ENCODE measurements at places on chromosomes 13 and 19.

DNA sequence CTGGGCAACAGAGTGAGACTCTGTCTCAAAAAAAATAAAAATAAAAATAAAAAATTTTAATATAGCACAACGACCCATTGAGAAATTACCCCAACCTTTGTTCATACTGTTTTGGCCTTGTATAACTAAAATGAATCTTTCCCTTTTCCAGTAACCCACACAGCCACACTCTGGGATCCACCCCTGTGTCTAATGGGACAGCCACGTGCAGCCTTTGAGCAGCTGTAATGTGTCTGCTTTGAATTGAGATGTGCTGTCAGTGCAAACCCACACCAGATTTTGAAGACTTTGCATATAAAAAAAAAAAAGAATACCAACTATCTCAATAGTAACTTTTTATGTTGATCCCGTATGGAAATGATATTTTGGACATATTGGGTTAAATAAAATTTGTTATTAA lies 112.7 kb upstream of the UBL3 start:
- no peak for DNase-seq

GRCh38 chr19:1132552-1133383 lies 29.0 kb downstream of the GPX4 start:
- DNase-seq: no peak

DNA sequence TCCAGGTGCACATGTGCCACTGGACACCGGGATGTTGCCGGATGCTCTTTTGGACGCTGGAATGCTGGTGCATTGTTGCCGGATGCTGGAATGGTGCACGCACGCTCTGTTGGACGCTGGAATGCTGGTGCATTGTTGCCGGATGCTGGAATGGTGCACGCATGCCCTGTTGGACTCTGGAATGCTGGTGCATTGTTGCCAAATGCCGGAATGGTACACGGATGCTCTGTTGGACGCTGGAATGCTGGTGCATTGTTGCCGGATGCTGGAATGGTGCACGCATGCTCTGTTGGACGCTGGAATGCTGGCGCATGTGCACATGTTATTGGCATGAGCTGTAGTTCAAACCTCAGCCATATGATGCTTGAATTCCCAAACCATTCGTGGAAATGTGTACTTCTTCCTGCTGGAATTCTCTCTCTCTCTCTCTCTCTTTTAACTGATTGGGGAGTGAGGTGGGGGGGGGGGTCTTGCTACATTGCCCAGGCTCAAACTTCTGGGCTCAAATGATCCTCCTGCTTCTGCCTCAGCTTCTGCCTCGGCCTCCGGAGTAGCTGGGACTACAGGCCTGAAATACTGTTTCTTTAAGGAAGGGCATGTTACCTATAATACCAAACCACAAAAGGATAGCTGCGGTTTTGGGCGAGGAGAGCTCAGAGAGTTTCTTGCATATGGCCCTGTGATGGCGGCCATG lies 1.2 kb upstream of the MCF2L start:
- DNase-seq: no peak

DNA sequence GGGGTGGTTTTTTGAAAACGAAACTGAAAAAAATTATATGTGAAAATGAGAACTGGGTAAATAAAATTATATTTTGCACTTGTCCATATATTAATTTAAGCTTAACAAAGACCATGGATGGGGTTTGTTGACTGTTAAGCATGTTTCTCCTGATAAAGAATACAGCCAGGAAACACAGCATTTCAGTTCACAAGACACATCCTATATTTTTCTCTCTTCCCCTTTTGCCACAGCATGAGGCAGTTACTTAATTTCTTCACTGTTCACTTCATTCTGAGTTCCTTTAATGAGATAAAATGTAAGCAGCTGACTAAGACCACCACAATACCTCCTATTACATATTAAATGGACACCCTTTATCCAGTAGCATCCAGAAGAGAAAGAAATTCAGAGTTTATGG lies 64.0 kb downstream of the RXFP2 start:
- no peak for DNase-seq

DNA sequence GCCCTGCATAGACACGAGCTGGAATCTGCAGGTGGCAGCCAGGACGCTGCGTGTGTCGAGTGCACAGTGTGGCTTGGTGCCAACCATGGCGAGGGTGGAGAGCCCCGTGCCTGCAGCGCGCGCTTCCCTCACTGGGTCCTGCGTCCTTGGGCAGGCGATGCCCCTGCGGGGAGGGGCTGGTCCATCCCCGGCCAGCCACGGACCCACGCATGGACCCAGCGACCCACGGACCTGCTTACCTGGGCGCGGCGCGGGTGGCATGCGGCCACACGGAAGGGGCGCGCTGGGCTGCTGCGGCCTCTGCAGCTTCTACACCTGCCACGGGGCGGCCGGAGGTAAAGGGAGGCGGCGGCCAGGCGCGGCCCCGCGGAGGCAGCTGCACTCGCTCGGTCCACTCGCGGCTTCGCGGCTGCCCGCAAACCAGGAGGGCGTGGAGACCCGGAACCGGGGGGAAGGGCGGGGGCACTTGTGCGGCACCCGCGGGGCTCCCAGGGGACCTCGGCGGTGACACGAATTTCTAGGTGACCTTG lies 569 bp upstream of the MCF2L start:
- DNase-seq: no peak

DNA sequence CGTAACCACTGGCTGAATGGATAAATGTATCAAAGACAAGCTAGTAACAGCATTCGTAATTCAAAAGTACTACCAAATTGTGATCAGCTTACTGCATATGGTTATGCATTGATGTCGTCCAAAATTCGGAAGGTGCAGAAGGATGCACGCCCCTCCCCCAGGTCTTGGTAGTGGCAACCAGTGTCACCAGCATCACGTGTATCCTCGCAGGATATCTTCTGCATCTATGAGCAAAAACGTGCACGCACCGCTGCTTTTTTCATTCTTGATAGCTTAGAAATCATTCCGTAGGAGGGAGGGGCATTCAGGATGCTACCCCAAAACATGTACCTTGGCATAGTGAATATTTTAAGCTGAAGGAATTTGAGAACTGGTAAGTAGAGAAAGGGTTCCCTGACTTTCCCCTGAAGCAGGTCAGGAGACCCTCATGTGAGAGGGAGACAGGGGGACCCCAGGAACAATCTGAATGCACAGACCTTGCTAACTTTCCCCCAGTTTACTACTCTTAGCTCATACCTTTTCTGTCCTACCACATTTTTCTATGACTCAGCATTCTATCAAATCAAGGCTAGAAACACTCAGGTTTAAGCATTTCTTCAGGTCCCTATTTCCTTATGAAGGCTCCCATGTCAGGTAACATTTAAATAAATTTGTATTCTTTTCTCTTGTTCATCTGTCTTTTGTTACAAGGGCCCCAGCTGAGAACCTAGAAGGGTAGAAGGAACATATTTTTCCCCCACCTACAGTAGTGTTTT lies 61.2 kb upstream of the TM9SF2 start:
- DNase-seq: no peak

- DNase-seq: no peak
These were observed 27.4 kb upstream of the TUBGCP3 start for GRCh38 chr13:112615391-112615790.

- no peak for DNase-seq
These were observed 33.2 kb upstream of the PEPD start for GRCh38 chr19:33554821-33555220.

- peak; percentile 81 for DNase-seq
These were observed 2.5 kb downstream of the HDGFL2 start for GRCh38 chr19:4474514-4475022.

- DNase-seq: peak; percentile 19
These were observed 2411.1 kb downstream of the PCDH9 start for GRCh38 chr13:64819081-64819480.

- no peak for DNase-seq
These were observed 8.7 kb downstream of the SIRT6 start for GRCh38 chr19:4173479-4174212.

GRCh38 chr19:30648866-30649862 lies 277.0 kb downstream of the ZNF536 start:
- DNase-seq: no peak

DNA sequence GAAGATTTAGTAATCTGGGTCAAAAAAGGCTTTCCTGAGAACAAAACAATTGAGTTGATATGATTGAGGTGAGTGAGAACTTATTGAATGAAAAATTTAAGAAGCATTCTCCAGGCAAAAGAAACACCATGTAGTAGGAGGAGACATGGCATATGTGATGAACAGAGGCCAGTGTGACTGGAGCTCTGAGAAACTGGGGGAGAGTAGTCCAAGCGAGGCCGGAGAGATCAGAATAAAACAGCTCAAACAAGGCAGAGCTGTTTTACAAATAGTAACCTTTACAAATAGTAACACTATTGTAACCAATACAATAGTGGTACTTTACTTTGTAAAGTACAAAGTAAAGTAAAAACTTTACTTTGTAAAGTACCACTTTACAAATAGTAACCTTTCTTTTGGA lies 1159.1 kb downstream of the PCDH9 start:
- no peak for DNase-seq

DNA sequence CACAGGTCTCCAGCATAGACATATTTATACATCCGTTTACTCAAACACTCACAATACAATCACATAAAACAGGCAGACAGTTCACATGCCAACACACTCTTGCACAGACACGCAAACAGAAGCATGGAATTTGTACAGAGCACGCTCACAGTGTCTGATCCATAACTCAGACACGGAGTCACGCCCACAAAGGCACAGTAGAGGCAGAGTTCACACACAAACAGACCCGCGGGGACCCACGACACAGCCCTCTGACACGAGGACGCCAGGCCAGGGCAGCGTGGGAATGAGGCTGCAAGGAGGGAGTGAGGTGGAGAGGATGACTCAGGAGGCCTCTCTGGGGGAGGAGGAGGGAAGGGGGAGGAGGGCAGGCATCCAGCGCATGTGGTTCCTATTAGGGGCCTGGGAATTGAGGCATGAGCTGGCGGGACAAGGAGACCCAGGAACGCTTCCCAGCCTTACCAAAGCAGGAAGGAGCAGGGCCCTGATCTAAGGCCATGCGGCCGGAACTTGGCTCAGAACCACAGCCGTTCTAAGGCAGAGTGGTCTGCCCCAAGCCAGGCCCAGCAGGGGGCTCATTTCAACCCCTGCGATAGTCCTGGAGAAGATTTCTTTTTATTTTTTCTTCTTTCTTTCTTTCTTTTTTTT lies 9.1 kb upstream of the OLFM2 start:
- peak; percentile 28 for DNase-seq

DNA sequence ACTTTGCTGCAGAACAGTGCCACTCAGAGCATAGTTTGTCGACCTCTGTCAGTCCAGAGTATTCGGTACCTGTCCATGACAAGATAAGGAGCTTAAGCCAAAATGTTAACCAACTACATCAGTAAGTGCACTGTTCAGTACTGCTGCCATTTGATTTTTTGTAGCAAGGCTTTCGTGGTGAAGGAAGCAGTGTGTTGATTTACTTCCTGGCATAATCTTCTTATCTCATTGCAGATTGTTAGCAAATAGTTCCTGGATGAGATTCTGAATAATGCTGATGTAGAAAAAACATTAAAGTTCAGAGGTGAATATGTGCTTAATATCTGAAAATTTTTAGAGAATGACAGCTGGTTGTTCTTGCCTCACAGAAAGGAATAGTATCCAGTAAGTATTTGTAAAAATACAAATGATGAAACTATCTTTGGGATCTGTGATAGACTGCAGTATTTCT lies 85.7 kb downstream of the LRRC63 start:
- DNase-seq: peak; percentile 57

DNA sequence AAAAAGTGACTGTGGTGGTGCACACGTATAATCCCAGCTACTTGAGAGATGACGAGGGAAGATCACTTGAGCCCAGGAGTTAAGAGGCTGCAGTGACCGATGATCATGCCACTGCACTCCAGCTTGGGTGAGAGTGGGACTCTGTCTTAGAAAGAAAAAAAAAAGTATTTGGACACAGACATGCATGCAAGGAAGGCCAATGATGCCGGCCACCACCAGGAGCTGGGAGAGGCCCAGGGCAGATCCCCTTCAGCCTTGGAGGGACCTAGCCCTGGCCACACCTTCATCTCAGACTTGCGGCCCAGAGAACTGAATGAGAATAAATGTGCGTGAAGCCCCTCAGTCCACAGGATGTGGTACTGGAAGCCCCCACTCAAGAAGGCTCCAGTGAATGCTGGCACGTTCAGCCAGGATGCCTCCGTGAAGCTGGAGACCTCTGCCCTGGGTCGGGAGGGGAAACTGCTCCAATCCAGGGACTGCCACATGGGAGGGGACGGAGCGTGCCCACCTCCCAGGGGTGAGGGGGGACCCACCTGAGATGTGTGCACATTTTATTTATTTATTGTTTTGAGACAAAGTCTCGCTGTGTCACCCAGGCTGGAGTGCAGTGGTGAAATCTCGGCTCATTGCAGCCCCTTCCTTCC lies 14.6 kb downstream of the TNFAIP8L1 start:
- no peak for DNase-seq

DNA sequence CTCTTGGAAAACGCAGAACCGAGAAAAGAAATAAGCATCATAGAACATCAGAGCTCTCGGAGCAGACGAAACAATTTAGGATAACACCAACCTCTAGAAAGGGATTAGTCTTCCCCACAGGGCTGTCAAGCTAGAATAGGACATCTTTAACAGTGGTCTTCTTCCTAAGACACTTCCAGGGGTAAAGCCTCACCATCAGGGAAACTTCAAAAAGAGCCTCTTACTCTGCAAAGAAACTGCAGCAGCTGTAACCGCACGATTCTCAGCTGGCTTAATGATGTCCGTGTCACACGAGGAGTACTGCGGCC lies 642 bp downstream of the ZNF571 start:
- no peak for DNase-seq

DNA sequence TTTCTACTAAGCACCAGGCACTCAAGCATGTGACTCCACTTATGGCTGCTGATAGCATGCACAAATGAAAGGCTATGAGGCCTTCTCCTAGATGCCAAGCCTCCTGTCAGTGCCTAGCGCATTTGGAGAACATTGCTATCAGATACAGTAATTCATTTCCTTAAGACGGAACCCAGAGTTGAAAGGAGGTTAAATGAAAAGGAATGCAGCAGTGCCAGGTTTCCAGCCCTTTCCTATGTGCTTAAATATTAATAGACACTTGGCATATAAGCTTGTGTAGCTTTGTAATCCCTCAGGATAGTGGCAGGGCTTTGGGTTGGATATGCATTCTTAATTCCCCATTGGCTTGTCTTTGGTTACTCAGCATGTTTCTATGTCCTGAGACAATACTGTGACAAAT lies 140.1 kb upstream of the FRY start:
- DNase-seq: no peak

DNA sequence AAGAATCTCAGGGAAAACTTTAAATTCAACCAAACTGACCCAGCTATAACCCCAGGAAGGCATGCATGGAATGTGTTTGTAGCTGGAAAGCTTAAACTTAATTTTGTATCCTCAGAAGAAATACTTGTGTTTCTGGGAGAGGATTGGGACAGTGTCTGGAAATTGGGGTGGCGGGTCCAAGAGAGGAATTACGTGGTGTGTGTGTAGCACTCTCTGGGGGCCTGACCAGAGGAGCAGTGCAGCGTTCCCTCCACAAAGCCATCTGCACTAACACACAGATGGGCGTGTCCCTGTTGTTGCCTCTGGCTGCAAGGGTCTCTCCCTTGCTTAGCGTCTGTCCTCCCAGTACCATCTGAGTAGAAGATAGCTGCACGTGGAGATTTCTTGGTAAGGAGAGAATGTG lies 6.4 kb downstream of the GARRE1 start:
- DNase-seq: no peak

GRCh38 chr13:30882026-30882850 lies 23.8 kb upstream of the MEDAG start:
- DNase-seq: no peak

GRCh38 chr19:54153731-54154326 lies 5.7 kb downstream of the LENG1 start:
- no peak for DNase-seq

GRCh38 chr13:77836423-77836822 lies 82.2 kb downstream of the EDNRB start:
- no peak for DNase-seq

- no peak for DNase-seq
These were observed 107.1 kb downstream of the PAN3 start for GRCh38 chr13:28245465-28245864.

GRCh38 chr13:80157261-80157932 lies 183.5 kb downstream of the SPRY2 start:
- DNase-seq: no peak

Data from dermis blood vessel endothelial cell (primary cell).